ENCODE measurements at places on chromosomes 12 and 14.
A peak's percentile ranks its signal among the peaks of the same experiment; 100 is the strongest.

- peak; percentile 10 for DNase-seq
These were observed 229.1 kb downstream of the KCNC2 start for GRCh38 chr12:74980510-74980909.

DNA sequence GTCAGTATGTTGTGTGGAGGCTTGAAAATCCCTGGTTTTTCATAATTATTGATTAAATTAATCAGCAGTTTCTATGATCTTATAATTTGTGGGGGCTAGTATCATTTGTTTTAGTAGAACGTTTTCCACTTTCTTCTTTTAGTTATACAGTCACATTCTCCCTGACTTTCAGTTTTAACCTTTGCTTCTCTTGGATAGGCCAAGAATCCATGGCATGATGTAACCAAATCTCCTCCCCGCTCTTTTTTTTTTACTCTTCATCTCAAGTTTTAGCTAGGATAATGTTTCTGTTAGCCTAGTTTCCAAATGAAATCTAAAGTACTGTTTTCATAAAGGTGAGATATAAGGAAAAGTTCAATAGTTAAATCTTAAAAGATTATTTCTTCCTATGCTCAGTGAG, 106.5 kb downstream of the TMEM117 start:
- DNase-seq: no peak

- DNase-seq: no peak
These were observed 1.1 kb downstream of the ADSS1 start for GRCh38 chr14:104724981-104725771.

GRCh38 chr12:82359115-82359478, 768 bp downstream of the METTL25 start:
- DNase-seq: no peak

GRCh38 chr12:946631-947030, 2.9 kb downstream of the RAD52 start:
- DNase-seq: no peak

GRCh38 chr12:93944201-93944600, 204.2 kb upstream of the PLXNC1 start:
- no peak for DNase-seq

DNA sequence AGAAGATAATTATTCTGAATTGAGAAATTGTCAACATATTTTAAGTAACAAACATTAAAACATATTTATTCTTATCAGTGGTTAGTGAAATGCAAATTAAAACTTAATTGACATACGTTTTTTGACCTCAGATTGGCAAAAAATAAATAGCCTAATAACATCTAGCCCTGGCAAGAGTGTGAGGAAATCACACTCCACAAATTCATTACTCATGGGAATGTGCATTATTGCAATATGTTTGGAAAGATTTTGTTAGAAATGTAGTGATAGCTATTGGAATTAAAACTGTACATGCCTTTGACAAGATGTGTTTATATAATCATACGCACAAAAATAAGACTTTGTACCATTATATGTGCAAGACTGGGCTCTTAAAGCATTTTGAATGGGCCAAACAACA, 168.6 kb downstream of the KITLG start:
- DNase-seq: no peak

DNA sequence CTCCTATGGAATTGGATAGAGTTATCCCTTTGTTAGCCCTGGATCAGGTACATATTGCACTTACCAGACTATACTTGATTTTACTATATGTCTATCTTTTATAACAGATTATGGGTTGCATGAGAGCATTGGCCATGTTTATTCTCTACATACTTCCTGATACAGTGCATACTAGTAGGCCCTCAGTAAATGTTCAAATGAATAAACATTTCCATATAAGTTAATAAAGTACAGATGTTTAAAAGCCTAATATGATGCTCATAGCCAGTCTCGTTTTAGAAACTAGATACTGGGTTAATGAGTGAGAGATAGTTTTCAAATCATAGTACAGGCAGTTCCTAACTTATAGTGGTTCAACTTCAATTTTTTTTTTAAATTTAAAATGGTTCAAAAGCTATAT, 39.5 kb upstream of the TOMM20L start:
- no peak for DNase-seq
